CD4-positive, alpha-beta T cell treated with Interferon alpha-2 for 1 hour (primary cell): ENCODE measurements at places on chromosomes 3 and 15.

GRCh38 chr3:120192579-120192978, 92.4 kb downstream of the GPR156 start:
- DNase-seq = no peak

- no peak for DNase-seq
Measured at GRCh38 chr15:82892573-82892972, 59.9 kb downstream of the HOMER2 start.

- no peak for DNase-seq
Measured at GRCh38 chr3:142940472-142940871, 23.0 kb downstream of the PAQR9 start.

DNA sequence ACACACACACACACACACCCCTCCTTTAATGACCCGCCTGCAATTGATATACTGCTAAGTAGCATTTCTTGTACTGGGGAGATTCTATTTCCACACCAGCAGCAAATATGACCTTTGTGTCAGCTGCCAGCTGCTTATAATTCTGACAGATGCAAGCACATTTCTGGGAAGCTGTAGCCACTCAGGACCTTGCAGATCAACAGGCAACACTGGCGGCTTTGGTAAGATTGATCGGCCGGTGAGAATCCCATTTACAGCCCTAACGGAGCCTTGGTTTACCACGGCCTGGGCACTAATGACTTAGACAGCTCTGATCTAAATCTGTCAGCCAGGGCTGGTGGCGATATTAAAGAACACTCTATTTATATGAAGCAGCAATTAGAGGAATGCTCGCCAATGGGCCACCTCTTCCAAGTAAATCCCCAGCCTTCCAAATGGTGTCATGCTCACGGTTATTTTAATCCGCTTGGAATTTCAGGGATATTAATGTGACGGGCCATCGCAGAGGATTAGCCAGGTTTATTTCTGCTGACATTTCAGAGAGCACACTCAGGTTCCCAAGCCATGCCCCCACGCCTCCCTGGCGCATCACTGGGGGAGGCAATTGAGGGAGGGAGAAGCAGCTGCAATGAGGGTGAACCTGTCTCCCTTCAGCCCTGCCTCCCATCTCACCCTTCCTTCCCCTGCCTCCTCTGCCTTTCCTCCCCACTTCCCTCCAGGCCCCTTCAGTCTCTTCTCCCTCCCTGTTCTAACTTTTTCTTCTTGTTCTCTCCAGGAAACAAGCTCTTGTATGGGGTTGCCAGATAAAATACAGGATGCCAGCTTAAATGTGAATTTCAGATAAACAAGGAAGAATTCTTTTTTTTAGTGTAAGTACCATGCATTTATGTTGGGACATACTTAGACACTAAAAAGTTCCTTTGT, 287.0 kb downstream of the TLE3 start:
- no peak for DNase-seq

GRCh38 chr15:88835119-88835518, 31.9 kb downstream of the ACAN start:
- DNase-seq = no peak

DNA sequence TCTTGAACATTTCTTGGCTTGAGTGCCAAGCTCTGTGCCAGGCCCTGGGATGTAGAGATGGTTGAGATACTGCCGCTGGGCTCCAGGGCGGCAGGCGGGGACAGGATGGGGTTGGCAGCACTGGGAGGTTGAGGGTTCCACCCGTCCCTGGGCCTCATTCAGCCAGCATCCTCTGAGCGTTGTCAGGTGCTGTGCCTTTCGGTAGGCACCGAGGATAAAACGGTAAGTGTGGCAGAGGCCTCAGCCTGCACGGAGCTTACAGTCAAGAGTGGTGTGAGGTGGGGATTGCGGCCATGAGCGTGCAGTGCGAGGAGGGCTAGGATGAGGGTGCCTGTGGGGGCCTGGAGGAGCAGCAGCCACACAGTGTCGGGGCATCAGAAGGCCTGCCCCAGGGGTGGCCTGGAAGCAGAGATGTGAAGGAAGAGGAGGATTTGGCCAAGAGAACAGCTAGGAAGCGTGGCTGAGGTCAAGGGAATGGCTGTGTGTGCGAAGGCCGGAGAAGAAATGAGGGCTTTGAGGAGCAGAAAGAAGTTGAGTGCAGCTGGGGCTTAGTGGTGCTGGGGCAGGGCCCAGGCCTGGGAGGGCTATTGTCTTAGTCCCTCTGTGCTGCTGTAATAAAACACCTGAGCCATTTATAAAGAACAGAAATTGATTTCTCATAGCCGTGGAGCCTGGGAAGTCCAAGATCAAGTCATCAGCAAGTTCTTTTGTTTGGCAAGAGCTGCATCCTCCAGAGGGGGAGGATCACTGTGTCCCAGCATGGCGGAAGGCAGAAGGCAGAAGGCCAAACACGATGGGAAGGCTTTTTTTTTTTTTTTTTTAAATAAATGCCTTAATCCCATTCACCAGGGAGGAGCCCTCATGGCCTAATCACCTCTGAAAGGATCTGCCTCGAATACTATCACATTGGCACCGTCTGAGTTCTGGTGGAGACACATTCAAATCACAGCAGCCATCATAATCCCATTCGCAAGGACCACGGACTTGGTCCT, 22.7 kb downstream of the CORO2B start:
- no peak for DNase-seq

DNA sequence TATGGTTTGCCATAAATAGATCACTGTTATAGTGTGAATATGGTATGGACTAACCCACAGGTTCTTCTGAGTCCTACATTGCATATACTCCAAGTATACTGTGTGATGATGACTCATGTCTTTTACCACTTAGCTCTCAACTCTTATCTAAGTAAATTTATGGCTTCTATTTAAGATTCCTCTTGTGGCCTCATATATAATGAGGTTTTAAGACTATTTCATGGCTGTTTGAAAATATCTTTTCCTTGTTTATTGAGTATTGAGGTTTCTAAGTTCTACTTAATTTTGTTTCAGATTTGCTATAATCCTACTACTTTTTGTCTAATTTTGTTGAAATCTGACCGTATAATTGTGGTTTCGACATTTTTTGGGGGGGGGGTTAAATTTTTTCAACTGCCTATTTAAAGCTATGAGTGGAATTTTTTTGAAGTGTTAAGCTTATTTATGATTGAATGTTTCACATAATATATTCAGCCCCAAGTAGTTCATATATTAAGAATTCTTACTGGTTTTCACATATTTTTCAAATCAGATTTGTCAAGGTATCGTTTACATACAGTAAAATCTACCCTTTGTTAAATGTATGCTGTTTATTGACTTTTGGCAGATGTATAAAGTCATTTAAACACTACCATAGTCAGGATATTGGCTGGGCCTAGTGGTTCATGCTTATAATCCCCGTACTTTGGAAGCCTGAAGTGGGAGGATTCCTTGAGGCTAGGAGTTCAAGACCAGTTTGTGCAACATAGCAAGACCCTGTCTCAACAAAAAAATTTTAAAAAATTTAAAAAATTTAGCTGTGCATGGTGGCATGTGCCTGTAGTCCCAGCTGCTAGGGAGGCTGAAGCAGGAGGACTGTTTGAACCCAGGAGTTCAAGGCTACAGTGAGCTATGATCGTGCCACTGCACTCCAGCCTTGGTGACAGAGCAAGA, 11.7 kb downstream of the SLC25A36 start:
- no peak for DNase-seq

DNA sequence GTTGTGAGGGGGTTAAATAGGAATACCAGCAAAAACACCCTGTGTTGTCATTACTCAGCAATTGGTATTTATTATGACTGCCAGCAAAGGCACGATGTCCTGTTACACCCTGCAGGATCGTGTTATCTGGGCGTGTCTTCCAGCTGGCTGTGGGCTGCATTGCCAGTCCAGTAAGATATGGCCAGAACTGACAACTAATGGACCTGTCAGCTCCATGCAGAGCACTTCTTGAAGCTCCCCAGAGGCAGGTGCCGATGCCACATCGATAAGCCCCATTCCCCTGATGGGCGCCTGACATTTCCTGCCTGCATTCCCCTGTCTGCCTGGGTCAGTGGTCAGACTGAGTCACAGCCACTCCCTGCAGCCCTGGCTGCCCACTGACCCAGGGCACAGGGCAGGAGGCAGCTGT, 79.7 kb upstream of the RASGRF1 start:
- no peak for DNase-seq

- peak; percentile 26 for DNase-seq
Measured at GRCh38 chr15:63030101-63030551, 12.4 kb upstream of the TPM1 start.

DNA sequence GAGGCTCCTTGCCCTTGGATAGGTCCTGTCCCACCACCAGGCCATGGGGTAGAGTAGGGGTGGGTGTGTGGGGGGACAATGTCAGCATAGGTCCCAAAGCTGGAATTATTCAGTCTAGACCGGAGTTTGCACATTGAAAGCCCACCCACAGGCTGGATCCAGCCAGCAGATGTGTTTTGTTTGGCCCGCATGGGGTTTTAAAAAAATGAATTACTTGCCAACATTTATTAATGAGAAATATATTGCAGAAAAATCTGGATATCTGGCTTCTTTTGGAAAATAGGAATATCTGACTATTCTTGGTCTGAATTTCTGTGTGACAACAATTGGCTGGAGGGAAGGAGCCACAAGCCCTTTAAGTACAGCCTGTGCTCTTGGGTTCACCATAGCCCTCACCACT, 17.3 kb upstream of the LRIG1 start:
- DNase-seq = no peak

DNA sequence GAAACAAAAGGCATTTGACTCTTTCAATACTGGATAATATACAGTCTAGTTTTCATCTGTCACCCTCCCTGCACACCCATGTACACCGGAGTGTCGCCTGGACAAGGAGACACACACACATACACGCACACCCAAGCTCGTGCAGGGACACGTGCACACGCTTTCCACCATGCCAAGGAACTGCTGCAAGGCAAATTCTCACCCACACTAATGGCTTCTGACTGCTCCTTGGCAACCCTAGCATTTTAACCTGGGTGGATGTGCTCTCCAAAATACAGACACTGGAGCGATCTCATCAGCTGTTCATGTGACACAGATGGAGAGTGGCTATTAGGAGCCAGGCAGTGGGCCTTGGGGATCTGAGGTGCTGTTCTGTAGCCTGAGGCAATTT, 61.6 kb downstream of the MEIS2 start:
- no peak for DNase-seq

- DNase-seq = no peak
Measured at GRCh38 chr3:66603151-66603611, 102.4 kb upstream of the LRIG1 start.

GRCh38 chr15:40582726-40583246, 11.3 kb upstream of the KNL1 start:
- peak; percentile 50 for DNase-seq

DNA sequence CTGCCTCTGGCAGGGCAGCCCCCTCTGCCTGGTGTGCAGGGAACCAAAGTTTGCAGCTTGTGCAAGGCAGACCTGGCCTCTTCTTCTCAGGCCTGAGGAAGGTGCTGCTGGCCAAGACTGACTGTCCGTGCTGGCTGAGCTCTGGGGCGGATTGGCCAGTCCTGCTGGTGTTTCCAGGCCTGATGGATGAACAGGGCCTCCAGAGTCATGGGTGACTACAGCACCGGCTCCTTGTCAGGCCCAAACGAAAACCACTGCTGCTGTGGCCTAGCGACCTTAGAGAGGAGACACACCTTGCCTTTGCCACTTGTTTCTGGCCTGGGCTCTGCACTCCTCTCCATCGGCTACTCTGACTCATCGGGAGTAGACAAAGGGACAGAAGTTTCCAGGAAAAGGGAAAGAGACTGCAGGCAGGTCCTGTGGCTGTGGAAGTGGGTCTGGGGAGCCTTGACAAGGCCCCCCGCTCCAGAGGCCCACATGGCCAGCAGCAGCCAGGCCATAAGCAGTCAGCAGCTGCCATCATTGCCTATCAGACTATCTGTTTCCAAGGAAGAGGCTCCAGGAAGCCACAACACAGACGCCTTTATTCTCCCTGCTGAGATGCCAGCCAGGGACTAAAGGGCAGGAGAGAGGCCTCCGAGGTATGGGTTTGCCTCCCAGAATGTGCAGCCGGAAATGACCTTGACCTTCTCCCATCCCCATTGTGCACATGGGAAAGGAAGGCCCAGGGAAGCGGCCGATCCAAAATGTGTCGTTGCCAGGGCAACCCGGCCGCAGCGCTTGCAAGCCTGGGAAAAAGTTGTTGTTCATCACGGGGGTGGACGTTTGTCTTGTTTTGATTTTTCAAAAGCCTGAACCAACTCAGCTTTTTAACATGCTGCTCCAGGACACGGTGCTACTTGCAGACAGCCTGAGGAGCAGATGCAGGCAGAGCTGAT, 160.5 kb downstream of the CHSY1 start:
- DNase-seq = no peak

GRCh38 chr15:98746375-98747155, 98.2 kb downstream of the IGF1R start:
- DNase-seq = no peak

- no peak for DNase-seq
Measured at GRCh38 chr3:168493412-168494205, 397.9 kb upstream of the GOLIM4 start.

DNA sequence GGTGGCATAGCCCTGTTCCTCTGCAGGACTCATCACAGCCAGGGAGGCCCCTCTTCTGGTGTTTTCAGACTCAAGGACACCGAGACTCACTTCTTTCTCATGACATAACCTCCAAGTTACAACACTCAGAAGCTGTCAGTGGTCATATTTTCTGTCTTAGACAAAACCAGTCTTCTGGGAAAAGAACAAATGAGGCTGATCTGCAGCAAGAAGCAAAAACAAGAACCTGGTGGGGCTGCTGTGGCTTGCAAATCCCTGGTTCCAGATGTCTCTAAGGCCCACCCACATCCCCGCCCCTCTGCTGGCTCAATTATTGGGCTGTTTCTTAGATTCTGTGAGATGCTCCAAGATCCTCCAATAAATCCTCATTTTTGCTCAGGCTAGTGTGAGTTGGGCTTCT, 16.6 kb upstream of the LOXL1 start:
- no peak for DNase-seq

- DNase-seq = no peak
Measured at GRCh38 chr3:149596134-149596770, 61.6 kb downstream of the WWTR1 start.
